ENCODE measurements at places on chromosomes 4 and X.

GRCh38 chr4:183398298-183399125 lies 45.9 kb upstream of the CDKN2AIP start:
- DNase-seq: peak; percentile 86

DNA sequence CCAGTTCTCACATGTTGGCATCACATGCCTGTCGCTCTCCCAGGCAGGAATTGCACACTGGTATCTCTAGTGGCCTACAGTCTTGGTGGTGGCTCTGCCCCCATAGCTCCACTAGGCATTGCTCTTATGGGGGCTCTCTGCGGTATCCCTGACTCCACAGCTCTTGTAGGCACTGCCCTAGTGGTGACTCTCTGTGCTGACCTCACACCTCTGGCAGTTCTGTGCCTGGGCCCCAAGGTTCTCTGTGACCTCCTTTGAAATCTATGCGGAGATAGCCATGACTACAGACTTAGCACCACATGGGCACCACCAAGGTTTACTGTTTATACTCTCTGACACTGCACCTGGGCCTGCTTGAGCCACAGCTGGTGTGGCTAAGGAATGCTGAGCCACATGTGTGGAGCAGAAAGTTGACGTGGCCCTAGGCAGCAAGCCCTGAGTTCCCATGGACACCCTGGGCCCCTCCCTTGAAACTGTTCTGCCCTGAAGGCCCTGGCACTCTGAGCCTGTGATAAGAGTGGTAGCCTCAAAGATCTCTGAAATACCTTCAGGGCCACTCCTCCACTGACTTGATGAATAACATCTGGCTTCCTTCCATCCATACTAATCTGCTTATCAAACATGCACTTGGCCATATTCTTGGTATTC lies 8.0 kb downstream of the SLC9B1 start:
- no peak for DNase-seq

DNA sequence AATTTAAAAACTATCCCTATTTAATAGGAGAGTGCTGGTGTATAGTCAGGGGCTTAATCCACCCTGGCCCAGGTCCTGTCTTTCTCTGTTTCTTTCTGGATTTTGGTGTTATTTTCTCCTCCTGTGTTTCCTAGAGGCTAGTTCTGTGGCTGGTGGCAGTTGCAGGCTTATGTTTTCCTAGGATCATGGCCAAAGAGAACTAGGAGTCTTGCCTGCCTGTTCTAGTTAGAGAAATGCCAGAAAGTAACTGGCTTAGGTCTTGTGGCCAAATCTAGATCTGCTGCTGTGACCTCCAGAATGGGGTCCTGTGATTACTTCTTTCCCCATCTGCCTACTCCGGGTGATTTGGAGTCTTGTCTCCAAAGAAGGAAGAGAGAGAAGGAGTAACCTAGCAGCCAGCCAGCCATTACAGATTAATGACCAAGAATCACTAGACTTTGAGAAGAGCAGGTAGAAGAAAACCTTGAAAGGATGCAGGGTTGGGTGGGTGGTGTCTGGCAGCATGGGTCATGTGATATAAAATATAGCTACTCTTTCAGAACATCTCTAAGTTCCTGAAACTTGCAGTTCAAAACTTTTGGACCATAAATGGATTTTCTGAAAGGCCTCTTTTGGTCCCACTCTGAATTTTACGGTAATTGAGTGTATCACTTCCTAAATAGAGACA lies 117.9 kb downstream of the STIM2 start:
- DNase-seq: no peak

- no peak for DNase-seq
Observed at GRCh38 chrX:15475486-15475885, 17.6 kb downstream of the PIR start.

DNA sequence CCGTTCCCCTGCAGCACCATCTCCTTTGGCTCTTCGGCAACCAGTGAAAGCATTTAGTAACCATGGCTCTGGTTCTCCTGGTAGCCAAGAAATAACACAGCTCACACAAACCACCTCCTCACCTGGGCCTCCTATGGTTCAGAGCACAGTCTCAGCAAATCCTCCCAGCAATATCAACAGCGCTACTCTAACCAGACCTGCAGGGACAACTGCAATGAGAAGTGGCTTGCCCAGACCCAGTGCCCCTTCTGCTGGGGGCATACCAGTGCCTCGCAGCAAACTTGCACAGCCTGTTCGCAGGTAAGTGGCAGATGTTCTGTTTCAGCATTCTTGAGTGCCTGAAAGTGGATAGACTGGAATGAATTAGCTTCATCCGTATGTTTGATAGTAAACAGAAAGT lies 63.0 kb upstream of the SLC10A4 start:
- DNase-seq: no peak

- DNase-seq: no peak
Observed at GRCh38 chr4:128355305-128355704, 67.7 kb upstream of the PGRMC2 start.

GRCh38 chrX:50644496-50644895 lies 169.5 kb downstream of the SHROOM4 start:
- no peak for DNase-seq

DNA sequence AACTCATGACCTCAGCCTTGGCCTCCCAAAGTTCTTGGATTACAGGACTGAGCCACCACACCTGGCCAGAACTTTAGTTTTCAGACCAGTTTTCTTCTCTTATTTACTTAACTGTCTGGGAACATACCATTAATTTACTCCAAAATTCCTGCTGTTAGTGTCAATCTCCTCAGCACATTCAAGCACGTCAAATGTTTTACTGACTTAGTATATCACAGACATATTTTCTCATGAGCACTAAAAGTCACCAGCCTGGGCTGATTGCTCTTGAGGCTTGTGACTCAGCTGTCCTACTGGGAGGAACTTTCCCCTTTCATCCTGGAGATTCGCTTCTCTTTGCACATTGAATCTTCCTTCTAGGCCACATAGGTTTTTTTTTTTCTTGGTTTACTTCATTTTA lies 109.6 kb downstream of the PCDH18 start:
- no peak for DNase-seq

GRCh38 chrX:107985033-107985432 lies 2.9 kb upstream of the TEX13B start:
- DNase-seq: no peak

DNA sequence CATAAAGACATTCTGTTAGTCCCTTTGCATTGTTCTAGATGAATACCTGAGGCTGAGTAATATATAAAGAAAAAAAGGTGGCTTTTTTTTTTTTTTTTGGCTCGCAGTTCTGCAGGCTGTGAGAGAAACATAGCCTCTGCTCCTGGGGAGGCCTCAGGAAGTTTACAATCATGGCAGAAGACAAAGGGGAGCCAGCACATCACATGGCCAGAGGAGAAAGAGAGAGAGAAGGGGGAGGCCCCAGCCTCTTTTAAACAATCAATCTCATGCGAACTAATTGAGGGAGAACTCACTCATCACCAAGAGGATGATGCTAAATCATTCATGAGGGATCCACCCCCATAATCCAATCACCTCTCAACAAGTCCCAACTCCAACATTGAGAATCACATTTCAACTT lies 364.0 kb upstream of the EPHA5 start:
- no peak for DNase-seq

GRCh38 chr4:17721496-17722355 lies 59.7 kb downstream of the FAM184B start:
- no peak for DNase-seq

- no peak for DNase-seq
Observed at GRCh38 chrX:129651756-129652564, 2.8 kb downstream of the APLN start.

GRCh38 chr4:26088433-26088928 lies 174.5 kb downstream of the SMIM20 start:
- DNase-seq: no peak

- no peak for DNase-seq
Observed at GRCh38 chr4:53484911-53485657, 106.2 kb downstream of the LNX1 start.

DNA sequence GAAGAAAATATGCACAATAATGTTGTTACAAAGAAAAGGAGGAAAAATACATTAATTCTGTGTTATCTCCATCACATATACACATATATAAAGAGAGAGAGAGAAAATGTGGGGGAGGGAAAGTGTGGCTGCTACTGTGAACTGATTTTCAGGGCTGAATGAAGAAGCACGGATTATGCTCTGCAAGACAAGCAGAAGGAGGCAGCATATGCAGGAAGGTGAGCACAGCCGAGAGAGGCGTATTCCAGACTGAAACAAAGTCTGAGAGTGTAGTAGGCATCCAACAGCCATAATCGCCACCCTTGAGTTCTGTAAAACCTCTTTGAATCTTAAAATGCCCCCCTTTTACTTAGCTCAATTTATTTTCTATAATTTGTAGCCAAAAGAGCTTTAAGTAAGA lies 1081.8 kb upstream of the GRID2 start:
- DNase-seq: no peak

DNA sequence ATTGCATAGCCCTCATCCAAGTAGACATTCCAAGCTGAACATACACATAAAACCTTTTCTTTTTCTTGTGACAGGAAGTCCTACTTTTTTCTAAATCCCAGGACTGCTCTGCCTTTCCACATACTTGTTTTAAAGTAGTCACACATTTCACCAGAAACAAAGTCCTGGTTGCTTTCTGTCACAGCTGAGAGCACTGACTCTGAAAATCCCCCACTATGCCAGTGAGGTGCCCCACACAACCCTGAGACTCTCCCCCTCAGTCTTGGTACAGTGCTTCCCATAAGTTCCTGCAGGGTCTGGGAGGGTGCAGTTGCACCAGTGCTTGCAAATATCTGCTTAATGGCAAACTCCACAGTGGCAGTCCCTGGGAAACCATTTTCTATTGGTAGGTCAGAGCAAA lies 84.2 kb downstream of the DCHS2 start:
- DNase-seq: no peak

GRCh38 chr4:14257903-14258302 lies 630.4 kb upstream of the BOD1L1 start:
- no peak for DNase-seq

DNA sequence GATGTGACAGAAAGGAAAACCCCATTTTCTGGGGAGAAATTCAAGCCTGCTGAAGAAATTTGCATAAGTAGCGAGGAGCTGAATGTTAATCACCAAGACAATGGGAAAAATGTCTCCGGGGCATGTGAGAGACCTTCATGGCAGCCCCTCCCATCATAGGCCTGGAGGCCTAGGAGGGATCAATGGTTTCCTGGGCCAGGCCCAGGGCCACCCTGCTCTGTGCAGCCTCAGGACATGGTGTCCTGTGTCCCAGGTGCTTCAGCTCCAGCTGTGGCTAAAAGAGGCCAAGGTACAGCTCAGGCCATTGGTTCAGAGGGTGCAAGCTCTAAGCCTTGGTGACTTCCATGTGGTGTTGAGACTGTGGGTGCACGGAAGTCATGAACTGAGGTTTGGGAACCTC lies 31.2 kb downstream of the ETDB start:
- DNase-seq: no peak

- peak; percentile 65 for DNase-seq
Observed at GRCh38 chr4:15004739-15005301, 2.5 kb downstream of the CPEB2 start.

DNA sequence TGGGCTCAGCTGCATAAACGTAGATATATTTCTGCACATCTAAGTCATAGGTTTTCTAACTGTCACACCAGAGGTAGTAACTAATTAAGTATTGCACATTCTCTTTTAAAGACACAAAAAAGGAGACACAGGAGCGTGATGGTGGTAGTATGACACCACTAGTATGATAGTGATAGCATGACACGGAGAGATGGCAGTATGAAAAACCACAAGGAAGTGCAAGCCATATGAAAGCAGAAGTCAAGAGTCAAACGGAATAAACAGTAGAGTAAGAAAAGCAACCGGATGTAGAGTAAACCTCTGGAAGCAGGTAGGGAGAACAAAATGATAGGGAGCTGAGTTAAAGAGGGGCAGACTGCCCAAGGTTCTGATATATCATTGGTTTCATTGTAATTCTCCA lies 382.2 kb upstream of the INTU start:
- no peak for DNase-seq

DNA sequence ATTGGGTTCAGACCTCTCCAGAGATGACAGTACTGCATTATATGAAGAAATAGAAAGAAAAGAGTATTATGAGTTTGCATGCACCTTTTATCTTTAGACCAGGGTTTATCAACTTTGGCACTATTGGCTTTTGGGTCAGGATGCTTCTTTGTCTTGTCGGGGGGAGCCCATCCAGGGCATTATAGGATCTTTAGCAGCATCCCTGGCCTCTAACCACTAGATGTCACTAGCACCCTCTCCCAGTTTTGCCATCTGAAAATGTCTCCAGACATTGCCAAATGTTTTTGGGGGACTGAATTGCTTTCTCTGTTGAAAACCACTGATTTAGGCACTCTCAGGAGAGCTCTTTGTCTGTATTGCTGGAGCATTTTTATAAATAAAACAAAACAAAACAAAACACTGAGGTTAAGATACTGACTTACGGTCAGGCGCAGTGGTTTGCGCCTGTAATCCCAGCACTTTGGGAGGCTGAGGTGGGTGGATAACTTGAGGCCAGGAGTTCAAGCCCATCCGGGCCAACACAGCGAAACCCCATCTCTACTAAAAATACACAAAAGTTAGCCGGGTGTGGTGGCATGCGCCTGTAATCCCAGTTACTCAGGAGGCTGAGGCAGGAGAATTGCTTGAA lies 23.6 kb downstream of the CA5B start:
- DNase-seq: peak; percentile 39

- DNase-seq: no peak
Observed at GRCh38 chr4:10273030-10273429, 156.4 kb upstream of the WDR1 start.

- DNase-seq: peak; percentile 63
Observed at GRCh38 chr4:139606579-139607501, 50.8 kb upstream of the SETD7 start.

GRCh38 chrX:16997313-16997712 lies 50.9 kb downstream of the REPS2 start:
- no peak for DNase-seq

DNA sequence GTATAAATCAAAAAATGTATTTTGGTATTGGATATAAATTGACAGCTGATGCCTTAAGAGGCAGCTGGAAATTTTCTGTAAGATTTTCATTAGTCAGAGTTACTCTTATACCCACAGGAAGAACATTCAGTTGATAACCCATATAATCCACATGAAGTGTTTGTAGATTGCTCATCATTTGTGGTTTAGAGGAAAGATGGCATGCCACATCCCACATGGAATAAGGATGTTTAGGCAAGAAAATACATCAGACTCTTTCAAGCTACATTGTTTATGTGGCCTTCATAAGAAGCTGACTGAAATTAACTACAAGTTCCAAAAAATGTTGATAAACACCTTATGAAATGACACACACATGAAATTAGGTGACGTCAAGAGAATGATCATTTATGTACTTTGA lies 56.6 kb downstream of the AREG start:
- no peak for DNase-seq

- no peak for DNase-seq
Observed at GRCh38 chr4:105837037-105837436, 58.2 kb upstream of the NPNT start.

GRCh38 chr4:23770011-23770410 lies 119.8 kb downstream of the PPARGC1A start:
- DNase-seq: no peak

GRCh38 chr4:168319486-168320019 lies 1.0 kb upstream of the DDX60 start:
- no peak for DNase-seq

DNA sequence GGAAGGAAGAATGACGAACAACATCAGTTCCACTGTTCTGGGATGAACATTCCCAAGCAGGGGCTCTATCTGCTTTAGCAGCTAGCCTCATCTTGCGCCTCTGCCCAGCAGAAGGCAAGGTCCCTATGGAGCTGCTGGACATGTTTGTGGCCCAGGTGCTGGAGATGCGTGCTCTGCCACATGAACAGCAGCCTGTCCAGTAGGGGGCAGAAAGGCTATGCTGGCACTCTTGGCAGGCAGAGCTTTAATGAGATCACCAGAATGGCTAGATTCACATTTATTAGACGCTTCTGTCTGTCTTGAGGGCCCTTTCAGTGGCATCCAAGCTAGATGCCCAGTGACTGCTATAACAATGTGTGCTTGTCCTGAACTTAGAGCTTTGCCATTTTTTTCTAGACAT lies 1826.0 kb downstream of the STIM2 start:
- peak; percentile 80 for DNase-seq

Measured in D341Med (cell line).